ENCODE measurements at places on chromosomes 5 and 9.
A peak's percentile ranks its signal among the peaks of the same experiment; 100 is the strongest.

GRCh38 chr5:169242849-169243186 lies 58.1 kb downstream of the SLIT3 start:
- H3K27me3 ChIP-seq: no peaks in the 10 kb centered on the region
- H3K27ac ChIP-seq: no peak overlapping the region
- no peaks in the 10 kb centered on the region for H3K36me3 ChIP-seq
- no peak overlapping the region for H3K4me3 ChIP-seq
- no peak for DNase-seq

DNA sequence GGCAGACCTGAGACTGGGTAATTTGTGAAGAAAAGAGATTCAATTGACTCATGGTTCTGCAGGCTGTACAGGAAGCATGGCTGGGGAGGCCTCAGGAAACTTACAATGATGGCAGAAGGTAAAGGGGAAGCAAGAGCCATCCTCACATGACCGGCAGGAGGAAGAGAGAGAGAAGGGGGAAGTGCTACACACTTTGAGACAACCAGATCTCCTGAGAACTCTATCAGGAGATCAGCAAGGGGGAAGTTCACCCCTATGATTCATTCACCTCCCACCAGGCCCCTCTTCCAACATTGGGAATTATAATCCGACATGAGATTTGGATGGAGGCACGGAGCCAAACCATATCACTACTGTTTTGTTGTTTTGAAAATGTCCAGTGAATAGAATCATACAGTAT lies 110.2 kb downstream of the DAPK1 start:
- no peaks in the 10 kb centered on the region for H3K27me3 ChIP-seq
- no peaks in the 10 kb centered on the region for H3K4me1 ChIP-seq
- no peak overlapping the region for H3K27ac ChIP-seq
- no peak for DNase-seq

DNA sequence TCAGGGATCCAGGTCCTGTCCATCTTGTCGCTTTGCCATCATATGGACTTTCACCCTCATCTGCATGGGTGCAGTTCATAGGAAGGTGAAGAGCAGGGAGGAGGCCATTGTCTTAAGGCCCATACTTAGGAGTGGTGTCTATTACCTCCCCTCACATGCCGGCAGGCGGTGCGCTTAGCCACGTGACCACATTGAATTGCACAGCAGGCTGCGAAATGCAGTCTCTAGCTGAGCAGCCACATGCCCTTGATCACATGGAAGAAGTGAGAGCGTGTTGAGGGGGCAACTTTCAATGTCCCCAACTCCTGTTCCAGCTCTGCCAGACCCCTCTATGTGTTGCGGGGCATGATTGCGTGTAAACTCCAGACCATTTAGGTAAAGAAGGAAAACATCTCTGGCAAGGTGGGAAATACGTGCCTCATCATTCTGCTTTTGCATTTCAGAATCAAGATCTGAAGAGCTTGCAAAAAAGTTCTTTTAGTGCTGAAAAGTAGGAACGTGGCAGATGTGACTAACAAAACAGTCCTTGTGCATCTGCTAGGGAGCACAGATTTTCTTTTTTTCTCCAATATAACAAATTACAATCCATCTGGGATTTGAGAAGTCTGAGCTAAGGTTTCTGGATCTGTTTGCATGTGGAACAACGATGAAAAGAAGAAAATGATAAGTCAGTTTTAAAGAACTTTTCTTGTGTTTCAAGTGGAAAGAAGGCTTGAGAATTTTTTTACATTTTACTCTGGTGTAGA lies 34.4 kb downstream of the ROPN1L start:
- no peak overlapping the region for H3K4me3 ChIP-seq
- no peaks in the 10 kb centered on the region for H3K27me3 ChIP-seq
- H3K36me3 ChIP-seq: no peaks in the 10 kb centered on the region
- H3K4me1 ChIP-seq: no peaks in the 10 kb centered on the region

- no peak overlapping the region for H3K4me3 ChIP-seq
- no peaks in the 10 kb centered on the region for H3K36me3 ChIP-seq
- H3K4me1 ChIP-seq: peaks cover 3% of the 10 kb centered on the region
- no peak for DNase-seq
- no peaks in the 10 kb centered on the region for H3K27me3 ChIP-seq
Observed at GRCh38 chr9:120915854-120916470, 10.6 kb downstream of the TRAF1 start.

GRCh38 chr5:177471610-177472356 lies 1.7 kb downstream of the DBN1 start:
- H3K27ac ChIP-seq: no peak overlapping the region
- no peaks in the 10 kb centered on the region for H3K27me3 ChIP-seq
- no peak for DNase-seq
- no peaks in the 10 kb centered on the region for H3K36me3 ChIP-seq

- H3K27ac ChIP-seq: peak overlapping the region; percentile 99
- no peak for DNase-seq
- no peaks in the 10 kb centered on the region for H3K27me3 ChIP-seq
- peak overlapping the region; percentile 79 for H3K4me3 ChIP-seq
Observed at GRCh38 chr9:6757132-6757455, 679 bp upstream of the KDM4C start.

DNA sequence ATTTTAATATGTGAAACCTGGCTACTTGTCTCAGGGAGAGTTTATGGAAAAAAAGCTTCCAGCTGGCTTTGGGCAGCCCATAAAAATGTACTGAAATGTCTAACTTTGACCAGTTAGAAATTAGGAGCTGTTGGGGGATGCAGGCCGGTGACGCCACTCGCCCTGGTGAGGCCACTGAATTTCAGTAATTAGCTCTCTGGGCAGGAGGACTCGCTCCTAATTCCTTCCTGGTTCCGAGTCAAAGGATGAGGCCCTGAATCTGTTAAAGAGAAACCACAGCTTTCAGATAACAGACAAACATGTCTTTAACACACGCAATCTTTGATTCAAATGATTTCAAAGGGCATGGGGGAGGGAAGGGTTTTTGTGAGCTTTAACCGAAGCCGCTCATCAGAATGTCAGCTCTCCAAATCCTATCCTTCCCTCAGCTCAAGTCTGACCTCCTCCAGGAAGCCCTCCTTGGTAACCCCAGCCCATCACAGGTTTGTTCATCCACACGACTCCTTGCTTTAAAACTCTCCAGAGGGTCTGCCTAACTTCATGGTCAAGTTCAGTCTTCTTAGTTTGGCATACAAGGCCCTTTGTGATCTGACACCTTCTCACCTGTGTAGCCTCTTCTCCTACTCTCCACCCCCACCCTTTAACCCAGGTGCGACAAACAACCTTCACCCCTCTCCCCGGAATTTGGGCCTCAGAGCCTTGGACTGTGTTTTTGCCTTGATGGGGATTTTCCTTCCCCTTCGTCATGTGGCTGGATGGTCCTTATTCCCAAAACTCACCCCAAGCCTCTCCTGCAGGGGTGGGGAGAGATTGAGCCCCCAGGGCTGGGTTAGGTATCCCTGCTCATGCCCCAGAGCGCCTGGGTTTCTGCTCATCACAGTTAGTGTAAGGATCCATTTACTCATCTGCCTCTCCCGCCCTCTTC lies 13.6 kb upstream of the PHF19 start:
- no peak overlapping the region for H3K4me3 ChIP-seq
- no peaks in the 10 kb centered on the region for H3K4me1 ChIP-seq
- no peak overlapping the region for H3K27ac ChIP-seq
- no peaks in the 10 kb centered on the region for H3K36me3 ChIP-seq
- DNase-seq: no peak
- no peaks in the 10 kb centered on the region for H3K27me3 ChIP-seq

DNA sequence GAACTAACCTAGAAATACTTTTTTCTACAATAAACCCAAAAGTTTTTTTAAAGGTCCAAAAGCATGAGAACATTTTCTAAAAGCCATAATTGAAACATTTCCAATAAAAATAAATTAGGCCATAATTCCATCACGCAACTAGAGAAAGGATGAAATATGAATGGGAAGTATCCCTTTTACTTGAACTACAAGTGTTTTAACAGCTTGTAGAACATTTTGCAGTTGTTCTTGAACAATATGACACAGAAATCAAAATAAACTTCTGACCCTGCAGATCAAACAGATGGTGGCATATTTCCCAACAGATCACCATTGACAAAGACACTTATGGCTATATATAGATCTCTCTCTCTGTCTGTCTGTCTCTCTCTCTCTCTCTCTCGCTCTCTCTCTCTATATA lies 624.4 kb downstream of the PSAT1 start:
- H3K36me3 ChIP-seq: no peaks in the 10 kb centered on the region
- no peak overlapping the region for H3K4me3 ChIP-seq
- H3K27ac ChIP-seq: no peak overlapping the region
- H3K27me3 ChIP-seq: no peaks in the 10 kb centered on the region
- DNase-seq: no peak

Data from breast epithelium (tissue), 4 donors.